ENCODE measurements at places on chromosomes 2 and 18.

DNA sequence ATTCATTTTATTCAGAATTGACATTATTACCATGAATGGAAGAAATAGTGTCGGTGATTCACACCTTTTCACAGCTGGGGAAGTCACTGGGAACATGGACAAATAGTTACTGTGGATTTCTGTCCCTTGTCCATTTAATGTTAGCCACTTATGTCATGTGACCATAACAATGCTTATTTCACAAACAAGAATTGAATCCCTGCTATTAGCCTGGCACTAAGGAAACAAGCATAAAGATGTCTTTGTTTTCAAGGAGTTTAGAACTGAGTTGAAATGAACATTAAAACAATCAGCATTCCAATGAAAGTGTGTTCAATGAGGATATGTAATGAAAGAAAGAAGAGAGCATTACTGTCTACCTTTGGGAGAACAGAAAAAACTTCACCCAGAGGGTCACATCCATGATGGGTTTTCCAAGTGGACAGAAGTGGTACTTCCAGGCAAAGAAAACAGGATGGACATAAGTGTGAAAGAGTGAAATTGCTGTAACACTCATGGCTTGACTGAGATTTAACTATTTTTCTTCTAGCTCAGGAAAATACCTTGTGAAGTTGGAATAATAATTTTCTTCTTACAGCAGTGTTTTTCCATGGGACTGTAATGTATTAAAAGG, 324.5 kb upstream of the UBE2E3 start:
- no peak for DNase-seq

DNA sequence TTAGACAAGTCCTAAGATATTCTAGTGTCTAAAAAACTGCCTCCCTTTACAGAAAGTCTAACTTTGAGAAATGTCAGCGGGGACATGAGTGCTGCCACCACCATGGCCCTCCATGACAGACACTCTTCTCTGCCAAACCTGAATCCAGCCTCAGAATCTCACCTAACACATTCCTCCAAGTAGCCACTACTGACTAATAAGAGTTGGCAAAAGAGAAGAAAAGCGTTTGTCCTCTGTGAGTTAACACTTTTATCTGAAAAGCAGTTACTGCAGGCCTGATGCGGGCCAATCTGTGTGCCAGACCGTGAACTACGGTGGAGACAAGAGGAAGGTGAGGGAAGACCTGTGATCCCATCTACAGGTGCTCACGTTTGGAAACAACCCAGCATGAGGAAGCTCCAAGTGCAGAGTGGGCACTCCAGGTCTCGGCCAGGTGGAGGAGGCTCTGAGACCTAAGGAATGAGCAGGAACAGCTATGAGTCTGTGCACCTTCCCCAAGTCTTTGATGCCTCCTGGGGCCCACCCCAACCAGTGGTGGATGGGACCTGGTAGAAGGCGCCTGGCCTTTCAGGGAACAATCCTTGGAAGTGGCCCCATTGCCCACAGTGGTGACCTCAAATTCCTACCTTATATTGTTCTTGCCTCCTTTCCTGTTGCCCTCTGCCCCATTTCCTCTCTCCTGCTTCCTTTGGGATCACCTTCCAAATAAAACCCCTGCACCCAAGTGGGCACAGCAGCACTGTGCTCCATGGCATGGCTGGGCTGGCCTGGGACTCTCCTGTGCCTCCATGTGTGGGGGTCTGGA, 91.6 kb downstream of the BIN1 start:
- no peak for DNase-seq

DNA sequence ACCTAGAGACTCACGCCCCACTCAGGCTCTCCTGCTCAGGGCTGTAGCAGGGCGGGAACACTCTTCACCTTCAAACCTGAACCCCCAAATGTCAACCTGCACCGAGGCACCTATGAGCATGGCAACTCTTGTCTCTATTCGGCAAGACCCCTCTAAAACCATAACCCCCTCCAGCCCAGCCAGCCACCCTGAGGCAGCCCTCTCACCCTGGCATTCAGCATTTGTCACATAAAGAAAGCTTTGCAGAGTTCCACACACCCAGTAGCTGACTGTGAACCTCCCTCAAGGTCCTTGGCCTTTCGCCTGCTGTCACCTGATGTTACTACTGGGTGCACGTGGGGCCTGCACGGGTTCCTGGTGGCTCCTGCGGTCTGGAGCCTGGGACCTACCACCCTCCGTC, 97.2 kb upstream of the ALKAL2 start:
- DNase-seq = no peak

GRCh38 chr2:189613650-189614420, 33.2 kb upstream of the SLC40A1 start:
- DNase-seq = peak; percentile 51

DNA sequence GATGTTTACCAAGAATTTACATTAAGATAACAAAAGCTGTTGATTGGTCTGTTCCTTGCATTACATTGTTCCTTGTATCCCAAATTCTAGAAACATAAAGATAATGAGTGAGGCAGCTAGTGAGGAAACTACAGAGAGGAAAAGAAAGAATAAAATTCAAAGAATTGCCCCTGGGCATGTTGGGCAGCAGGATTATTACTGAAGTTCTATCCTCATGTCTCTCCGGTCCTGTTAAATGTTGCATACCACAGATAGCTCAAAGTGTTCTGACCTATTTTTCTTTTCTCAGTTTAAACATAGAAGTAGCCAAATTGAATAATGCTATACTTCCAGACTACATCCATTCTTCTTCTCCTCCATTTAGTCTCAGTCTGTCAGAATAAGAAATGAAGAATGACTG, 58.2 kb upstream of the DYNC1I2 start:
- DNase-seq = no peak

DNA sequence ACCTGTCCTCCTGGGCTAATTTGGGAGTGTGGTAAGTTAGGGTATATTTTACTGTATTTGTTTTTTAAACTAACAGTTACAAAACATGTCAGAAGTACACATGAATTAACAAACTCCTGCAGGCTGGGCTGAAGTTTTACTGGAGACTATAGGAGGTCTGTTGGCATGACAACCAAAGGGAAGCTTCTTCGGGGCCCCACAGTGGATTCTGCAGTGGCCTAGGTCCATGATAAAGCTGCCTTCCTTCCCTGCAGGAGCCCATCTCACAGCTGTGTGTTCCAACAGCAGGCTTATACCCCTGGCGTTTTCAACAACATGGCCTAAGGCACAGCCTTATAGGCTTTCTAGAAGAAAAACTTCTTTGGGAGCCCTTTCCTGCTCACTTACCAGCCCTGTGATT, 128.0 kb upstream of the SETBP1 start:
- no peak for DNase-seq

GRCh38 chr2:175005733-175006264, 618 bp upstream of the CHN1 start:
- DNase-seq = no peak

DNA sequence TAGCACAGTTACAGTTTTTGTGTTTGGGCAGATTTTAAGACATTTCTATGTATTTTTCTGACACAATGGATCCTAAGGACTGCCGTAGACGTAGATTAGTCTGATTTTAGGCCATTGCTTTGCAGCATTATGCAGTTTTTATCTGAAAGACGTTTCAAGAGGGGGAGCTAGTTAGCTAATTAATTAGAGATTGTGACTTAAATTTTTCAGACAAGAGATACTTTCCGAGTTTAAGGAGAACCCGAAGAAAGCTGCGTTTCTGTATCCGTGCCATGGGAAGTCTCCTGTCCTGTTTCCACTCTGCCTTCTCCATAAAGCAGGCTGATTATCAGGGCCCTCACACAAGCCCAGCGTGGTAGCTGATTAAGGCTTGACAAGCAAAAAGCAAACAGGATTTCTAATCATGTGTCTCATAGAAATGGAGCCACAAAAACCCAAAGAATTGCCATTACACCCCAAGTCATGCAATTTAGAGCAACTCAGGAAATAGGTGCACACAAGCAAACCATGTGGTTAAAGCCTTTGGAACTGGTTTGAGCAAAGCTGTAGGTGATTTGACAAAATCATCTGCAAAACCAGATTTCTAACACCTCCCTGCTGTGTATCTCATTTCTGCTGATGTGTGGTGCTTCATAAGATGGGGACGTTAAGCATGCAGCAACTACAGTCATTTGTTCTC, 808.1 kb downstream of the RNF144A start:
- no peak for DNase-seq

- DNase-seq = peak; percentile 36
Observed at GRCh38 chr18:10230072-10230471, 224.4 kb upstream of the APCDD1 start.

GRCh38 chr2:72892506-72893173, 5.4 kb downstream of the SPR start:
- DNase-seq = peak; percentile 80

All from lung microvascular endothelial cell (primary cell).